Stimulated activated naive CD8-positive, alpha-beta T cell treated with anti-CD3 and anti-CD28 coated beads, Interleukin-15, amount 100 ng/mL, for 72 hours (primary cell): ENCODE measurements at places on chromosomes 2 and 18.

GRCh38 chr18:13545514-13545913 is 180.8 kb downstream of the FAM210A start:
- no peak for DNase-seq

DNA sequence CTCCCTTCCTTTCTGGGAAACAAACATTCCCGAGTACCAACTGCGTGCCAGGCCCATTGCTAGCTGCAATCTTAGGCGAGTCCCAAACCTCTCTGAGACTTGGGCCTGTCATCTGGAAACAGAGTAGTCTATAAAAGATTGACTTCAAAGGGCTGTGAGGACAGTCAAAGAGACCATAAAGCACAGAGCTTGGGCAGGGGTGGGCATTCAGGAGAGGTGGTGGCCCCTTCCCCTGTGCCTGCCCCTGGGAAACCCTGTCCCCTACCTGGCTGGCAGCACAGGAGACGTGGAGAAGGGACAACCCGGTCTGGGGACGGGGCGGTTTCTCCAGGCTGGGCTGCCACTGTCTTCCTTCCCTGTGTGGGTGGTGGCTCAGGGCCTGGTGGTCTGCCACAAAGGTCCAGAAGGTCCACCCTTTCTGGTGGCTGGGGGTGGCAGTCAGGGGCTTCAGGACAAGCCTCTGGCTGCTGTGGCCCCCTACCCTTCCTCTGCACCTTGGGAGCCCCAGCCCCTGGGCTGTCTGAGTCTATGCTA is 33.9 kb upstream of the FOSL2 start:
- peak; percentile 41 for DNase-seq

- DNase-seq: no peak
Observed at GRCh38 chr18:40208958-40209357, 1746.1 kb upstream of the PIK3C3 start.

DNA sequence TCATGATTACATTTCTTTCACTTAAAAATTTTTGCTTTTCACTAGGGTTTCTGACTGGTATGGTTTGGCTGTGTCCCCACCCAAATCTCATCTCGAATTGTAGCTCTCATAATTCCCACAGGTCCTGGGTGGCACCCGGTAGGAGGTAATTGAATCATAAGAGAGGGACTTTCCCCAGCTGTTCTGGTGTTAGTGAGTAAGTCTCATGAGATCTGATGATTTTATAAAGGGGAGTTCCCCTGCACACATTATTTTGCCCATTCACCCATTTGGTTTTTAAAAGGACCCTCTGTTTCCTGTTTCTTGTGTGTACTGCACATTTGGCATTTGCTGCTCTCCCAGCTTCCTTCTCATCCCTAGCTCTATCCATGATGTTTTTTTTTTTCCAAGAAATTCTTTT is 27.8 kb upstream of the NETO1 start:
- no peak for DNase-seq

- DNase-seq: no peak
Observed at GRCh38 chr2:231037202-231037730, at the start of gene C2orf72. TSS of gene C2orf72 (plus strand) at chr2:231037523. CDS start at chr2:231037566, 43 bp downstream.
